ENCODE measurements at places on chromosomes 2 and 18.

DNA sequence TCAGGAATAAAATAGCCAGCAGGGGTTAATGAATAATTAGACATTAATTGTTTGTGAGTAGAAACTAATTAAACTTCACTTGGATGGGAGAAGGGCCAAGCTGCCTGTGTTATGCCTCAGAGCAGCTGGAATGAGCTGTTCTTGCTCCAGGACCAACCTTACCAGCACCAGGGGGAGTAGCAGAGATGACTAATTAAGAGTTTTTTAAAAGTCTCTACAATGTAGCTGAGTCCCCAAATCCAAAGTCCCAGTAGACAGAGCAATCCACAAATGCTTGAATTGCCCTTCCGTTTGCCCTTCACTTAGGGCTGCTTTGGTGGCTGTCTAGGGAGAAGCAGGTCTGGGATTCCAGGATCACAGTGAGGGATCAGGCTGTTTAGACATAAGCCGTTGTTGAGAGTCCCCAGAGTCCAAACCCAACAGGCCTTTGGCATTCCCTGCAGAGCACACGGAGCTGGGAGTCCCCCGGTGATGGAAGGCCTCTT, 59.4 kb downstream of the RHOB start:
- no peak for DNase-seq

- DNase-seq: no peak
Observed at GRCh38 chr18:22200611-22201225, 31.3 kb downstream of the GATA6 start.

- no peak for DNase-seq
Observed at GRCh38 chr2:20438334-20439192, 8.3 kb upstream of the RHOB start.

- DNase-seq: no peak
Observed at GRCh38 chr18:75338631-75339030, 88.9 kb downstream of the SMIM21 start.

Data from SJSA1 (cell line).